ENCODE measurements at places on chromosomes 6 and 20. TPM values are rescaled to one million over a fixed set of nuclear protein-coding genes. Genes with fewer than 3 reads are reported as not detected.

The NPEPL1 gene
- 26.0 TPM for total RNA-seq

The RNF144B gene
- total RNA-seq: 0.37 TPM

The DUSP15 gene
- total RNA-seq: not detected

The SALL4 gene
- 1.5 TPM for total RNA-seq

The UBR2 gene
- total RNA-seq: 24.6 TPM

The ABHD12 gene
- 37.3 TPM for total RNA-seq

The TRIM15 gene
- not detected for total RNA-seq

Data from subcutaneous preadipocyte (primary cell).